CD4-positive, alpha-beta T cell treated with Interleukin-4 for 1 hour (primary cell): ENCODE measurements at places on chromosomes 16 and 17.

DNA sequence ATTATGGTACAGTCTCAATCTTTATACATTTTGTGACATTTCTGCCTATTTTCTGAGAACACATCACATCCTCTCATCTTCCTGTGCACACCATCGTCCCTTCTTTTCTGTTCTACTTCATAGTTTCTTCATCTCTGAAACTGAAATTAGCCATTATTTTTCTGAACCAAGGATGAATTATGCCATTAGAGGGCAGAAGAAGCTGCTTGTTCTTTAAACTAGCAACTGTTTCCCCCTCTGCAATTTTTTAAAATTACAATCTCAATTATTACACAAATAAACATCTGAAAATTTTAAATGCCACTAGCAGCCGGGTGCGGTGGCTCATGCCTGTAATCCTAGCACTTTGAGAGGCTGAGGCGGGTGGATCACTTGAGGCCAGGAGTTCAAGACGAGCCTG is 41.3 kb downstream of the RBBP6 start:
- no peak for DNase-seq

- DNase-seq, result peak; percentile 69
Measured at GRCh38 chr16:74623214-74623838, 16.4 kb upstream of the GLG1 start.

DNA sequence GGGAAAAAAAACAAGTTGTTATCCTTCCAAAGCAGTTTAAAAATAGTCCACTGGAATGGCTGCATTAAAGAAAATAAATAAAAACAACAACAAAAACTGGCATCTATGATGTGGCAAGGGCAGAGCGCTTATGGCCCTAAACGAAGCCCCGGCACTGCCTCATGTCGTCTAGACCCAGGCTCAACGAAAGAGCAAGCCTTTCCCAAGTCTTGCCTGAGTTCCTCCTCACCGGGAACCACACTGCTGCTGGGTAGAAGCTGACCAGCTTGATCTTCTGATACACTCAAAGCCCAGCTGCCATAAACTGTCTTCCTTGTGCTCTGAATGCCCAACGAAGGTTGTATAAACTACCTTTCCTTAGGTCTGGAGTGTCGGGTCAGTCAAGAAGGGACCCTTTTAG is 37.0 kb downstream of the NDEL1 start:
- no peak for DNase-seq

DNA sequence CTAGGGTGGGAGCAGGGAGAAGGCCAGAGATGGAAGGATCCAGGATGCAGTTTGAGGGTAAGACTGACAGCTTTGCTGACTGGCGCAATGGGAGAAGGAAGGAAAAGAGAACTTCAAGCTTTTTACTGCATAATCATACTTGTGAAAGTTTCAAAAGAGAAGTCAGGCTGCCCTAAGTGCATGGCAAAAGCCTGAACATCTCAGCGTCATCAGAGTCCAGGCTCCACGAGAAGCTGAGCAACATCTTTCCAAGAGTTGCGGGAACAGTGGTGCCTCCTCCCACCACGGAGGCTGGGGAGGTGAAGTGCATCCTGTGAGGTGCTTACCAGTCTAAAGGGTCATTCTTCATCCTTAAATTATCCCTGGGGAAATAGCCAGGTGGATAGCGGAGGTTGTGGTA is 26.9 kb upstream of the SLC38A8 start:
- DNase-seq, result no peak

DNA sequence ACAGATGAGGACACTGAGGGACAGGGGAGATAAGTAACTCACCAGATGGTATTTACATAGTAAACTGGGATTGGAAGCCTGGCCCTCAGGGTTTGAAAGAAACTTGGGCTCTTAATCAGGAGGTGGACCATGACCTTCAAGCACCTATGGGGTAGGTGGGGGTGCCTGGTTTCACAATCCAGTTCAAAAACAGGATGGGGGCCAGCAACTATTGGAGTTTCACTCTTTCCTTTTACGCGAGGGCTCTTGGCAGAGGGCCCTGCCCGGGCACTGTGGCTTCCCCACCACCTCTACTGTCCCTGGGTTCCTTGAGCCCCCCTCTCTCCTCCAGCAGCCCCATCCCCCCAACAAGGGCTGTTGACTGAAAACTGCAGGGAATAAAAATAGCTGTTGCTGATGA is 11.3 kb upstream of the PRR29 start:
- no peak for DNase-seq

DNA sequence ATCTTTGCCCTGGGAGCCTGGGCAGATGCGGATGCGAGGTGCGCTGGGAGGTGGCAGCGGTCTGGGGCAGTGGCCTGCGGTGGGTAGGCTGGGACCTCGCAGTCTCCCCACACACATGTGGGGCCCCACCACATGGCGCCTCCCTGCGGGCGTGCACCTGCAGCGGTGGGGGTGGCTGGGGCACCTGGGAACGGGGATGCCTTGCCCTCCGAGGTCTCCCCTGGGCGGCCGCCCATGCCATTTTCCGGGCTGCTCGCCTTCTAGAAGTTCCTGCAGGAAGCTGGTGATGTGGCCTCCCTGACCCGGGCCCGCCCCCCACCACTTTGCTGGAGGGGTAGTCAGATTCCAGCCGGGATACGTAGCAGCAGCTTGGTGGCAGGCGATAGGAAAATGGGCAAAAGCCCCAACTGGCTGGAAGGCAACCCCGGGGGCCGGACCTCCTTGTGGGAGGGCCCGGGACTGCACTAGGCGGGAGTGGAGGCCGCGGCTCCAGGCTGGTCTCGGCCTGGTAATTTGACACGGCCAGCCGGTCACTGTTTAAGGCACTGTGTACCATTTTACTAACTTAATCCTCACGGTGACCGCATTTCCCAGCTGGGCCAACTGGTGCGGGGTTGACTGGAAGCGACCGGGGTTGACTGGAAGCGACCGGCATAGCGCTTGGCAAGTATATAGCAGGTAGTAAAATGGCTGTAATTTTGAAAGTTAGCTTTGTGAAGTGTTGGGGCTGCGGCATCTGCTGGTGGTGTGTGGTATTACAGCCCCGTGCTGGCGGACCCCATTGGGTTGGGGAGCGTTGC is 38.5 kb downstream of the IGF2BP1 start:
- DNase-seq, result no peak

DNA sequence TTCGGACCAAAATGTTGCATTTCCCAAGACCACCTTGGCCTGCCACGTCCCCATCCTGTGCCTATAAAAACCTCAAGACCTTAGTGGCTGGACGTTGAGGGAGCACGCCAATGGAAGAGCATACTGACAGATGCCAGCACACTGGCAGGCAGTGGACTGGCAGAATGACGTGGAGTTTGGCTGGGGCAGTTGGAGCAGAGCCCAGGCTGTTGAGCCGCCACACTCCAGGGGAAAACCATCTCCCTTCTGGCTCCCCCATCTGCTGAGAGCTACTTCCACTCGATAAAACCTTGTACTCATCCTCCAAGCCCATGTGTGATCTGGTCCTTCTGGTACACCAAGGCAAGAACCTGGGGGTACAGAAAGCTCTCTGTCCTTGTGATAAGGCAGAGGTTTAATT is 494.1 kb downstream of the CDH11 start:
- no peak for DNase-seq

DNA sequence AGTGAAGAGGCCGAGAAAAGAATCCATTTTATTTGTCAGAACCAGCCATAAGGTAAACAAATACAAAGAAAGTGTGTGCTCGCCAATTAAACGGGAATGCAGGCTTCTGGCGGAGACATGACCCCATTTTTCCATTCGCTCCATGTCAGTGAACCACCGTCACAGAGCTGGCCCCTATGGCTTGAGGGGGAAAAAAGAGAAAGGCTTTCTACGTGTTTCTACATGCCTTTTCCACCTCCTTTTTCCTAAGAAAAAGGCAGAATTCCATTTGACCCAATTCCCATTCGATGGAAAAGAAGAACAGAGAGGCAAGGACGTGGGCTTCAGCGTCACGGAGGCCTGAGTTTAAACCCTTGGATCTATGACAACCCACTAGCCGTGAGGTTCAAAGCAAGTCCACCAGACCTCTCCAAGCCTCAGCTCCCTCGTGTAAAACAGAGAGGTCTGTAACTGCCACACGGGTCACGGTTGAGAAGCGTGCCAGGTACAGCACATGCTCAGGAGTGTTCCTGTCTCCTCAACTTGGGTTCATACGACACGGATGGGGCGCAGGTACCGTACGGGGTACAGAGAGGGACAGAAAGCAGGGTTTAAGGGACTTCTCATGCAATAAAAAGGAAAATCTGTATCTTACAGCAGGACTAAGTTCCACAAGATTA is 91.9 kb downstream of the NXN start:
- no peak for DNase-seq

- DNase-seq, result no peak
Measured at GRCh38 chr16:78551487-78552085, 452.1 kb downstream of the WWOX start.

DNA sequence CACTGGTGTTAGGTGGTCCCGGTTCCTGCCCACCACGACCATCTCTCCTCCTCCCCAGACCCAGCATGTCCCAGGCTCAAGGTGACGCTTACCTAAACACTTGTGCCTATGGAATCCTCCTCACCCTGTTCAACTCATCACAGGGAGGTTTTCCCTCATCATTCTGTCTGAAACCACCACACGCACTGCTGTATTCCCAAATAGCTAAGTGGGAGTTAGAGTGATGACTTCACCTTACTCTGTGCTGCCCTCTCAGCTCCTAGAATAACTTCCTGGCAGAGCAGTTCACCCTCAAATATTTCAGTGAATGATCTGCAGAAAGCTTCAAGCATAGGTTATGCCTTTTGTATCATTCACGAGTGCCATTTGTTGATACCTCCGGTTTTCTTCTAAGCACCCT is 216.5 kb downstream of the CPPED1 start:
- DNase-seq, result no peak

- peak; percentile 17 for DNase-seq
Measured at GRCh38 chr17:57086069-57086930, 1.3 kb downstream of the AKAP1 start.

GRCh38 chr16:7419441-7419840 is 86.8 kb downstream of the RBFOX1 start:
- DNase-seq, result no peak

DNA sequence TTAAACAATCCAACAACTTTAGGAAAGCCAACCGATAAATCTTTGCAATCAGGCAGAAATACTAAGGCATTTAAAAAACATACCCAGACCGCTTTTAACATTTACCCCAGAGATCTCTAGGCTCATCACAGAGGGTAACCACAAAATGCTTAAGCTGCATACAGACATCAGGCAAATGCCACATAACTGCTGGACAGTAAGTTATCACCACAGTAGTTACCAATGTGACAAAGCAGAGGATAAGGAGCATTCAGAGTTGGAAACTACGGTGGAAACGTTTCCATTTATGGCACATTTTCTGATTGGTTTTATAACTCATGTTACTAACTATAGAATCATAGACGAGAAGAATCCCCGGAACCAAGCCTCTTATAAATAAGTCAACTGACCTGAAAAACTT is 77.5 kb downstream of the KANSL1 start:
- DNase-seq, result no peak

GRCh38 chr16:6955303-6955702 is 377.3 kb upstream of the RBFOX1 start:
- DNase-seq, result no peak

- no peak for DNase-seq
Measured at GRCh38 chr16:30090610-30091331, 953 bp downstream of the TBX6 start.

- DNase-seq, result no peak
Measured at GRCh38 chr17:31236712-31237111, 60.3 kb downstream of the OMG start.

- no peak for DNase-seq
Measured at GRCh38 chr17:33983824-33984574, 271.1 kb upstream of the CCL2 start.
